ENCODE measurements at places on chromosomes 3 and 15.

DNA sequence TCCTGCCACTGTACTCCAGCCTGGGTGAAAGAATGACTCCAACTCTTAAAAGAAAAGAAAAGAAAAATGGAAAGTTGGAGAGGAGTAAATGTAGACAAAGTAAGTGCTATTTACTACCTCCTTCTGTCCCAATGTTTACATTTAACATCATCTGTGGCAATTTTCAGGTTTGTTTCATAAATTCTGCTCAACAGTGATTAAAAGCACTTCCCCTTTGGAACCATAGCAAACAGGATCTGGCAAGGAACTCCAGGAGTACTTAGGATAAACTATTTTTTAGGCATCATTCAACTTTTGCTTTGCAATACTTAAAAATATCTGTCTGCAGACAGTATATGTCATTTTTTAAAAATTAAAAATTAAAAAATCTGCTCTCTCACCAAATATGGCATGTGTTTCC, 5.5 kb upstream of the CX3CR1 start:
- H3K4me1 ChIP-seq: no peaks in the 10 kb centered on the region
- H3K27ac ChIP-seq: no peak overlapping the region
- H3K36me3 ChIP-seq: no peaks in the 10 kb centered on the region

- peak; percentile 70 for DNase-seq
- no peaks in the 10 kb centered on the region for H3K36me3 ChIP-seq
- no peaks in the 10 kb centered on the region for H3K27me3 ChIP-seq
Measured at GRCh38 chr15:33201491-33202231, 7.1 kb upstream of the FMN1 start.

DNA sequence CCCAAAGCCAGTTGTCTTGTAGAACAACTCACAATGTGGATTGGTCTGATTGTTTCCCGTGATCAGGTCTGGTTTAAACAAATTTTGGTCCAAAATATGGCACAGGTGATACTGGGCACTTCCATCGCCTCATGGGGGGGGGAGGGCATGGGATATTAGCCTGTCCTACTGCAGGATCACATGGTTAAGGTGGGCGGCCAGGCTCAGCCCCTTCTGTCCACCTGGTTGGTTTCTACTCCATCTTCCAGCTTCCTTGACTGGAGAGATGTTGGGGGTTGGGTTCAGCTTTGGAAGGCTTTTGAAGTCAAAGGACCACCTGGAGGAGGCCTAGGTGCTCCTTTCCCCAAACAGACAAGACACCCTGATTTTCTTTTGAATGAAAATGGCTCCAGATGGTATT, 7.2 kb downstream of the KLF13 start:
- peaks cover 18% of the 10 kb centered on the region for H3K4me1 ChIP-seq
- H3K27me3 ChIP-seq: no peaks in the 10 kb centered on the region
- no peak overlapping the region for H3K4me3 ChIP-seq
- H3K27ac ChIP-seq: no peak overlapping the region

GRCh38 chr3:166444336-166444735, 607.1 kb upstream of the BCHE start:
- H3K27ac ChIP-seq: no peak overlapping the region
- no peak overlapping the region for H3K4me3 ChIP-seq
- H3K36me3 ChIP-seq: no peaks in the 10 kb centered on the region
- DNase-seq: no peak
- H3K4me1 ChIP-seq: no peaks in the 10 kb centered on the region

- no peak overlapping the region for H3K27ac ChIP-seq
- no peaks in the 10 kb centered on the region for H3K27me3 ChIP-seq
- H3K4me3 ChIP-seq: no peak overlapping the region
- no peak for DNase-seq
- H3K4me1 ChIP-seq: no peaks in the 10 kb centered on the region
Measured at GRCh38 chr3:57745101-57745500, 11.0 kb upstream of the SLMAP start.

GRCh38 chr3:28575100-28575745, 226.6 kb upstream of the AZI2 start:
- no peaks in the 10 kb centered on the region for H3K4me1 ChIP-seq
- no peaks in the 10 kb centered on the region for H3K27me3 ChIP-seq
- H3K27ac ChIP-seq: peak overlapping the region; percentile 65
- DNase-seq: peak; percentile 63

GRCh38 chr15:78223396-78224022, 10.9 kb downstream of the ACSBG1 start:
- no peak overlapping the region for H3K4me3 ChIP-seq
- no peak for DNase-seq
- no peaks in the 10 kb centered on the region for H3K27me3 ChIP-seq
- no peaks in the 10 kb centered on the region for H3K36me3 ChIP-seq
- H3K27ac ChIP-seq: no peak overlapping the region

- H3K27ac ChIP-seq: peak overlapping the region; percentile 1
- H3K4me1 ChIP-seq: peaks cover 17% of the 10 kb centered on the region
- H3K4me3 ChIP-seq: no peak overlapping the region
- H3K27me3 ChIP-seq: no peaks in the 10 kb centered on the region
Measured at GRCh38 chr3:101643009-101643844, 33.7 kb downstream of the ZBTB11 start.

- H3K4me3 ChIP-seq: peak overlapping the region; percentile 18
- peaks cover 47% of the 10 kb centered on the region for H3K4me1 ChIP-seq
- no peaks in the 10 kb centered on the region for H3K27me3 ChIP-seq
- DNase-seq: peak; percentile 93
Measured at GRCh38 chr15:33126559-33127290, 67.8 kb downstream of the FMN1 start.

DNA sequence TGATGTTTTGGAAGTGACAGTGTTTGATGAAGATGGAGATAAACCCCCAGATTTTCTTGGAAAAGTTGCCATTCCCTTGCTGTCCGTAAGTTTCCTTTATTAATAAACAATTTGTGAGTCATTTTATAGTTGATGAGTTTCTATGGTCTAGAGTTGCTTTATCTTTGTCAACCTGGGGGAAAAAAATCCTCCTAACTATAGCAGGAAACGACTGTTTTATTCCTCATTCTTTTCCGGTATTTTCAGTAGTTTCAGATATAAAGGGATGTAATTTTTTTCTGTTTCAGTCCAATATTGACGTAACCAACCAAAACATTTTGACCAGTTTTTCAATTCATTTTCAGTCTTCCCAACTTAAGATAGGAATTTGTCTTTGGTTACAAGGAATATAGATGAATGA, 154.1 kb downstream of the MCTP2 start:
- H3K4me3 ChIP-seq: no peak overlapping the region
- peaks cover 10% of the 10 kb centered on the region for H3K4me1 ChIP-seq
- H3K36me3 ChIP-seq: no peaks in the 10 kb centered on the region
- DNase-seq: no peak

- no peaks in the 10 kb centered on the region for H3K27me3 ChIP-seq
- no peak for DNase-seq
- no peak overlapping the region for H3K4me3 ChIP-seq
- no peaks in the 10 kb centered on the region for H3K4me1 ChIP-seq
- no peaks in the 10 kb centered on the region for H3K36me3 ChIP-seq
Measured at GRCh38 chr3:127889976-127890650, 24.9 kb upstream of the KBTBD12 start.

- no peak overlapping the region for H3K27ac ChIP-seq
- peaks cover 59% of the 10 kb centered on the region for H3K36me3 ChIP-seq
- H3K27me3 ChIP-seq: no peaks in the 10 kb centered on the region
- no peaks in the 10 kb centered on the region for H3K4me1 ChIP-seq
- H3K4me3 ChIP-seq: no peak overlapping the region
- DNase-seq: peak; percentile 42
Measured at GRCh38 chr3:131480116-131480515, 22.7 kb downstream of the MRPL3 start.

DNA sequence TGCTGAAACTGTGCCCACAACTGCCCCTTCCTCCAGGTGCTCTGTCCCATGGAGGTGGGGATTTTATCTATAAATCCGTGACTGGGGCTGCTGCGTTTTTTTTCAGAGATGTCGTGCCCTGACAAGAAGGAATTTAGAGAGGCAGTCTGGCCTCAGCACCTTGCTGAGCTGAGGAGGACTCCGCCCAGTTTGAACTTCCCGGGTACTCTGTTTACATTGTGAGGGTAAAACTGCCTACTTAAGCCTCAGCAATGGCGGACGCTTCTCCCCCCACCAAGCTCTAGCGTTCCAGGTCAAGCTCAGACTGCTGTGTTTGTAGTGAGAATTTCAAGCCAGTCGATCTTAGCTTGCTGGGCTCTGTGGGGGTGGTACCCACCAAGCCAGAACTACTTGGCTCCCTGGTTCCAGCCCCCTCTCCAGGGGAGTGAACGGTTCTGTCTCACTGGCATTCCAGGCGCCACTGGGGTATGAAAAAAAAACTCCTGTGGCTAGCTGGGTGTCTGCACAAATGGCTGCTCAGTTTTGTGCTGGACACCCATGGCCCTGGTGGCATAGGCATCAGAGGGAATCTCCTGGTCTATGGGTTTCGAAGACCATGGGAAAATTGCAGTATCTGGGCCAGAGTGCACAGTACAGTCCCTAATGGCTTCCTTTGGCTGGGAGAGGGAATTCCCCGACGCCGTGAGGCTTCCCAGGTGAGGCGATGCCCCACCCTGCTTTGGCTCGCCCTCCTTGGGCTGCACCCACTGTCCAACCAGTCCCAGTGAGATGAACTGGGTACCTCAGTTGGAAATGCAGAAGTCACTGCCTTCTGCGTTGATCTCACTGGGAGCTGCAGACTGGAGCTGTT, 68.5 kb upstream of the SGO1 start:
- H3K27me3 ChIP-seq: no peaks in the 10 kb centered on the region
- no peaks in the 10 kb centered on the region for H3K36me3 ChIP-seq
- DNase-seq: no peak
- H3K4me3 ChIP-seq: no peak overlapping the region
- no peaks in the 10 kb centered on the region for H3K4me1 ChIP-seq

DNA sequence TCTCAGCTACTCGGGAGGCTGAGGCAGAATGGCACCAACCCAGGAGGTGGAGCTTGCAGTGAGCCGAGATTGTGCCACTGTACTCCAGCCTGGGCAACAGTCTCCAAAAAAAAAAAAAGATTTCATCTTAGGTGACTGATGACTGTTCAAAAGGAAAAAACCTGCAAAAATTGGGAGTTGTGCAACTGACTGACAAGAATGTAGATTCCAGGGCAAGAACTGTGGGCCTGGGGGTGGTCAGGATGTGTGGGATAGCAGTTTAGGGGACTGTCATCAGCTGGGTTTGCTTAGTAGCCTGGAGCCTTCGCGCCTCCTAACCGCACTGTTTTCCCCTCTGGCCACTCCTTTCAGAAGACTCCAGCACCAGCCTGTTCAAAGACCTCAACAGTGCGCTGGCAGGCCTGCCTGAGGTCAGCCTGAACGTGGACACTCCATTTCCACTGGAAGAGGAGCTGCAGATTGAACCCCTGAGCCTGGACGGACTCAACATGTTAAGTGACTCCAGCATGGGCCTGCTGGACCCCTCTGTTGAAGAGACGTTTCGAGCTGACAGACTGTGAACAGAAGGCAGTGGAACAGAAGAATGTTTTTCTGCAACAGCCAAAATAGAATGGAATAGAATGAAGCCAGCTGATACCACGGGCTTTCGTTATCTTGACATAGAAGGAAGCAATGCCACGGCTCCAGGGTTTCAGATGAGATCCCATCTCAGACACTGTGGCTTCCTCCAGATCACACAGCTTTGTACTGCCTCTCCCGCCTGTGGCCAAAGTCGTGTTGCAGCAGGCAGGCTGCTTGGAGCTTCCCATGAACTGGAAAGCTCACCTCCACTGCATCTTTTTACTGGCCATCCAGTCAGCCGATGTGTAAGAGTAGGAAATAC, 75.3 kb upstream of the BLM start:
- H3K27me3 ChIP-seq: no peaks in the 10 kb centered on the region
- peaks cover 15% of the 10 kb centered on the region for H3K36me3 ChIP-seq
- no peak overlapping the region for H3K27ac ChIP-seq
- no peak for DNase-seq
- H3K4me1 ChIP-seq: no peaks in the 10 kb centered on the region

DNA sequence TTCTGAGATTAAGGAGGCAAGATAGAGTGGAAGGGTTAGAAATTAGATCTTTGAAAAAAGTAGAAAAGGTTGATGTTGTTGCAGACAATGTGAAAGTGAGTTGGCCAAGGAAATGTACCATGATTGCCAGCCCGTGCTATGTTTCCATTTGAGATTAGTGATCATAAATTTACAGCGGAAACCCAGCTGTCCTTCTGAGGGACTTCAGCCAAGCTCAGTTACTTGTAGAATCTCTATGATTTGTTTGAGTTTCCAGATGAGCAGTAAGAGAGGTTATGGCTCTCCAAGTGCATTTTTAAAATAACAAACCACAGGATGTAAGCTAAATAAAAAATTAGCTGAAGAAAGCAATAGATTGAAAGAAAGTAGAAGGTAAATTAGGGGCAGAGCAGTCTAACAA, 54.2 kb upstream of the RBMS3 start:
- no peaks in the 10 kb centered on the region for H3K27me3 ChIP-seq
- no peak overlapping the region for H3K27ac ChIP-seq
- no peak for DNase-seq
- no peaks in the 10 kb centered on the region for H3K36me3 ChIP-seq

DNA sequence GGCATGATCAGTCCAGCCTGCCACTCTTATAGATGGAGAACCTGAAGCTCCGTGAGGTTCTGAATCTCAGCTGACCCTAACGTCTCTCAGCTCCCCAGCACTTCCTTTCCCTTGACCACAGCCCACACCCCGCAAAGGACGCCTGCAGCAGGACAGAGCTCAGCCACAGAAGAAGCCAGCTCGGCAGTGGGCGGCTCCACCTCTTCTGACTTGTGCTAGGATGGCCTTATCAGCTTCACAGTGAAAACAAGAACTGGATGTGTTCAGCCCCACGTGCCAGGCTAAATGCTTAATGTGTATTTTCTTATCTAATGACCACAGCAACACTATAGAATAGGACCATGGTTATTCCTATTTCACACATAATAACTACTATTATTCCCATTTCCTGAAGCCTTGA, 127.6 kb downstream of the ARNT2 start:
- no peak for DNase-seq
- no peak overlapping the region for H3K27ac ChIP-seq
- H3K4me3 ChIP-seq: no peak overlapping the region
- H3K27me3 ChIP-seq: peaks cover 3% of the 10 kb centered on the region
- no peaks in the 10 kb centered on the region for H3K36me3 ChIP-seq
- H3K4me1 ChIP-seq: no peaks in the 10 kb centered on the region

GRCh38 chr3:14246414-14246813, 67.8 kb downstream of the LSM3 start:
- no peaks in the 10 kb centered on the region for H3K36me3 ChIP-seq
- no peaks in the 10 kb centered on the region for H3K4me1 ChIP-seq
- no peak for DNase-seq
- H3K4me3 ChIP-seq: no peak overlapping the region
- H3K27me3 ChIP-seq: no peaks in the 10 kb centered on the region

- no peaks in the 10 kb centered on the region for H3K36me3 ChIP-seq
- peak; percentile 73 for DNase-seq
- H3K27ac ChIP-seq: no peak overlapping the region
Measured at GRCh38 chr3:32175607-32176197, 62.8 kb upstream of the CMTM8 start.

GRCh38 chr3:124663690-124664089, 66.6 kb upstream of the UMPS start:
- H3K27me3 ChIP-seq: no peaks in the 10 kb centered on the region
- no peak overlapping the region for H3K4me3 ChIP-seq
- H3K27ac ChIP-seq: no peak overlapping the region
- no peak for DNase-seq
- H3K4me1 ChIP-seq: peaks cover 2% of the 10 kb centered on the region
